ENCODE measurements at places on chromosomes 4 and X. TPM values are rescaled to one million over a fixed set of nuclear protein-coding genes. Genes with fewer than 3 reads are reported as not detected.
A peak's percentile ranks its signal among the peaks of the same experiment; 100 is the strongest.

GRCh38 chr4:8642651-8643321, 50.2 kb downstream of the CPZ start:
- no peak for DNase-seq

GRCh38 chrX:78321809-78322208, 5.6 kb downstream of the CYSLTR1 start:
- peak; percentile 31 for DNase-seq

- DNase-seq: no peak
Observed at GRCh38 chrX:79146640-79147390, 2.3 kb downstream of the GPR174 start.

The BRS3 gene
- not detected for total RNA-seq

The USP26 gene
- total RNA-seq: not detected

The ITIH6 gene
- total RNA-seq: not detected

GRCh38 chrX:105282077-105282476, 61.6 kb upstream of the TEX13A start:
- no peak for DNase-seq

GRCh38 chr4:129342819-129343408, 247.0 kb downstream of the C4orf33 start:
- DNase-seq: no peak

- no peak for DNase-seq
Observed at GRCh38 chr4:103892586-103892985, 172.8 kb upstream of the TACR3 start.

GRCh38 chr4:10120943-10121567, 4.5 kb upstream of the WDR1 start:
- no peak for DNase-seq

DNA sequence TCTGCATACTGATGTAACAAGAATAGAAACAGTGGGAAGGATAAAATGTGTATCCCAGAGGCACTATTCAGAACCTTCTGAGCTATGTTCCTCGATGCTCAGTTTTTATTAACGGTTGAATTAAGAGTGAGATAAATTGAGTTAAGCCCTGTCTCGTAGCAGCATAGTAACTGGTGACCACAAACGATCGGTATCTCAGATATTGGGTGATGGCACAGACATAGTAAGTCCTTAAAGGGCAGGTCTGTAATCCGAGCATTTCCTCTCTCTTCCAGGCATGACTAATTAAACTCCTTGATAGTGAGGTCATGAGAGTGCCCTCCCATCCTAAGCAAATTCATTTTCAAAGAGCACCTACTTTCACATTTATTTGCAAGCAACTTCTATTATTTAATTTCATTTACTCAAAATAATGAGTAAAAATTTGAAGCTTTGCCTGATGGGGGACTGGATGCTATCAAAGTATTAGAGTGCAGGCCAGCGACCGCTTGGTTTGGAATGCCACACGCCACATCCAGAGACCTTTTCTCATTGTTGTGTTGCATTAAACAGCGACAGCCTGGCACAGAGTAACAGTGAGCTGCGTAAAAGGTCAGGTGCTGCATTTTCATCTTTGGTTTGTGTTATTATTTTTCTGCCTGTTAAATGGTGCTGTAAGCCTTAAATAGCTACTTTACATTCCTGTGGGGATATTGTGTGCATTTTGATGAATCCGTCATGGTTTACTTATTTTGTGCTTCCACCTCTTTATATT, 101.9 kb downstream of the PCDH7 start:
- no peak for DNase-seq

The PDE6B gene
- 10.1 TPM for total RNA-seq

DNA sequence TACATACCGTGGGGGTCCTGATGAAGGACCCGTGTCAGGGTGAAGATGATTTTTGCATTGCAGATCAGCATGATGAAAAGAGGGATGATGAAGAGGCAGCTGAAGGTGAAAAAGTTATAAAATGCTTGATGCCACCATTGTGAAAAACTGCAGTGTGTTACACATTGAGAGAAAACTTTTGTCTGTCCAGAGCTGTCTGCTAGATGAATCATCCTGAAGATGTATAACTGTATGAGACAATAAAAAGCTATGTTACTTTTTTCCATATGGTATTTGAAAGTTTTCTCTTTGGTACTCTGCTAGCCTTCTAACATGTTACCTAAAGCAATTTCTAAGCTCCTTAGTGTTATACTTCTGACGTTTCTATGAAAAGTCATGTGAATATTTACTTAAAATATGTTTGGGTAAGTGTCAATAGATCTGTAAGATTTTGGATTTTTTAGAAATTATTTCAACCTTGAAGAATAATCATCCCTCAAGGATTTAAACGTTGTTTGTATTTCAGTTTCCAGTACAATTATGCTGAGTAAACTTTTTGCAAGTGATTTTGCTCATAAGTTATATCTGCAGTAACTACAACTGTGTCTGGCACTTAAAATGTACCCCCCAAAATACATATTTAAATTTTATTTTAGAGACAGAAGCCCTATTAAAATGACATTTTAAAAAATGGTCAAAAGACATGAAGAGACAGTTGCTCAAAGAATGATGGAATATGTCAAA, 9.5 kb downstream of the GNRHR start:
- no peak for DNase-seq

DNA sequence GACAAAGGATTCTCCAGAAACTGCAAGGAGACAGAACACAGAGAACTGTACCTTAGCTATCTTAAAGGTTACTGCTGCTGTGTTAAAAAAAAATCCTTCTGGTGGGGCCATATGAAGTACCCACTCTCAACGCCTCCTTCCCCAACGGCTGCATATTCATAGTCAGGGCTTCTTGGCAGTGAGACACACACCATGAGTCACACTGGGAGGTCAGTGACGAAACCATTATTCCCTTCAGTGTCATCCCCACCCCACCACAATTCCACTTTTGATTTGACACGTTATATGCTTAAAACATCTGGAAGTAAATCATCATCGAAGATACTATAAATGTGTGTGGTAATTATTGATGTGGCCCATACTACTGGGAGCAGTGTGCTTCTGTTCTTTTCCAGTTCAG, 271.5 kb downstream of the LDB2 start:
- DNase-seq: no peak

The PCDH10 gene
- total RNA-seq: not detected

DNA sequence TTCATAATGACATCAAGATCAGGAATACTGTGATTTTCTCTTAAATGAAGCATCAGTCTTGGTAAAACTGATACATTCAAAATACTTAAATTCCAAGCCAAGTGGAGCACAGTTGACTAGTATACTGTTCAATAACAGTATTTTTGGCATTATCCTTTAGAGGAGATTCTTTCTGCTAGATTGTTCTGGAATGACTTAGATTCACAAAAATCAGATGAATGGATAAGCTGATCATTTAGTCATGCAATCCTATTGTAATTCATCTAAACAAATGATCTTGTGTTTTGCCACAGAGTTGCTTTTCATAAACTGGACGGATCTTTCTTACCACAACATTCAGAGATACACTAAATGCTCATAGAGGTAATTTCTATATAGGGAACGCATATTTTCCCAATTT, 232.0 kb downstream of the CXXC4 start:
- no peak for DNase-seq

GRCh38 chr4:105560421-105560848, 8.0 kb downstream of the ARHGEF38 start:
- DNase-seq: no peak

GRCh38 chr4:13325744-13326143, 158.4 kb downstream of the RAB28 start:
- DNase-seq: no peak

- no peak for DNase-seq
Observed at GRCh38 chr4:142886566-142886965, 40.5 kb upstream of the INPP4B start.

- DNase-seq: no peak
Observed at GRCh38 chr4:66840178-66840577, 705.1 kb downstream of the CENPC start.

DNA sequence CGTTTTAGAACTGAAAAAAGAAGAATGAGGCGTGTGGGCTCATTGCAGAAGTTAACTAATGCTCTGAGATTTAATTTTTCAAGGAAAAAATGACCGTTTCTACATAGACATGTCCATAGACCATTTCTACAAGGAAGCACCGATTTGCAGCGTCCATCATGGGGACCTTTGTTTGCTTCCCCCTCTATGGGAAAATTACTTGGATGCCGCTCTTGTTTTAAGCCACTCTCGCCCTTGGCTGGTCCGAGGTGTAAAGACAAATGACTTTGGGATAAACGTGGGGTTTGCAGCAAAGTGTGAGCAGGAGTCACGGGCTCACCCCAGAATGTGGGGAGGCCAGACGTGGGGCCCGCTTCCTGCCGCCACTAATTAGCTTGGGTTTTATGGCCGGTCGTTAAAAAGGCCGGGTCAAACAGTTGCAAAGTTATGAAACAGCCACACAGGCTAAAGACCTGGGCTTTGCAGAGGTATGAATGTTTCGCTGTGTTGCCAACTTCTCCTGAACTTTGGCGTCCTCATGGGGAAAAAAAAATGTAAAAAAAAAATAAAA, 235.9 kb downstream of the SHOX start:
- DNase-seq: no peak

- no peak for DNase-seq
Observed at GRCh38 chr4:140904904-140905303, 148.7 kb upstream of the TBC1D9 start.

DNA sequence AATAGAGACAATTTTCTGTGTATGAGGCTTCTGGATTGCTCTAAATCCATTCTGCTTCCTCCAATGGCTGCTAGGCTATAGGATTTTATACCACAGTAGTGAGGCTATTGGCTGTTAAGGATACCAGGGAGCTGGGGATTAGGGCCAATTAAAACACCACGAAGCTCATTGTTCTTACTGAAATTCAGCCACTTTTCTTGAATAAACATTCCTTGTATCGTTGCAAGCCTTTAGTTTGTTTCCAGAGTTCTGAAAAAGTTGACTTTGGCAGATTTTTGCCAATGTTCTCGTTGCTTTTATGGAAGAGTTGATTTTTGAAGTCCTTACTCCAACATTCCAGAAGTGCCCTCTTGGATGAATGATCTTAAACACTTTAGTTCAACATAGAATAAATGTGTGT, 238.4 kb upstream of the TEX13A start:
- no peak for DNase-seq

The SLITRK2 gene
- not detected for total RNA-seq

GRCh38 chr4:3340700-3341083, 47.9 kb downstream of the RGS12 start:
- no peak for DNase-seq

All from activated T-helper 1 cell treated with anti-CD3 and anti-CD28 coated beads, Interleukin-12 subunit alpha, Interleukin-12 subunit beta, Interleukin-2, Interleukin-4 antibody, amounts not matched to agents 30 ng/mL and 10 ng/mL and 1 ng/mL, durations not matched to agents 14 hours and 24 hours and 36 hours (primary cell).